ENCODE measurements at places on chromosomes 16 and 17. TPM values are rescaled to one million over a fixed set of nuclear protein-coding genes. Genes with fewer than 3 reads are reported as not detected.

DNA sequence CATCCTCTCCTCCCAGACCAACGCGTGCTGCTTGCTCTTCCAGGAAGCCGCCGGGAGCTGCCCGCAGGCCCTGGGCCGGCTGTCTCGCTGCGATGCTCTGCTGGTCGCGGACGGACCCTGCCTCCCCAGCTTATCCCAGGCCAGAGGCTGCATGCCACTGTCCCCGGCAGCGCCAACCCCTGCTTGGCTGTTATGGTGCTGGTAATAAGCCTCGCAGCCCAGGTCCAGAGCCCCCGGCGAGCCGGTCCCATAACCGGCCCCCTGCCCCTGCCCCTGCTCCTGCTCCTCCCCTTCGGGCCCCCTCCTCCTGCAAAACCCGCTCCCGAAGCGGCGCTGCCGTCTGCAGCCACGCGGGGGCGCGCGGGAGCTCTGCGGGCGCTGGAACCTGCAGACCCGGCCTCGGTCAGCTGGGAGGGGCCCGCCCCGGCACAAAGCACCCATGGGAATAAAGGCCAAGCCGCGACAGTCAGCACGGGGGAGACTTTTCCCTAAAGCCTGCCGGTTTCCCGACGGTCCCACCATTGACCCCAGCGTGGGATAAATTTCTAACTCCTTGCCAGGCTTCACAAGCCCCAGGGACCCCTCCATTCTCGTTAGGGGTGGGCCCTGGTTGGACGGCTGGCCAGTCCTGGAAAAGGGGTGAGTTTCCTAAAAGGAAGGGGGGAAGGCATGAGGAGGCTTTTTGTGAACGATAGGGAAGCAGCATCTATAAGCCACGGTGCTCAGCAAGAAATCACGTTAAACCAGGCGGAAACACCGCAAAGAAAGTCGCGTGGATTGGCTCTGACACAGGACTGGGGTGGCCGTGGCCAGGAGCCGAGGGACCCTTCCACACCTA, 11.2 kb downstream of the ENPP7 start:
- DNase-seq = peak; percentile 67

DNA sequence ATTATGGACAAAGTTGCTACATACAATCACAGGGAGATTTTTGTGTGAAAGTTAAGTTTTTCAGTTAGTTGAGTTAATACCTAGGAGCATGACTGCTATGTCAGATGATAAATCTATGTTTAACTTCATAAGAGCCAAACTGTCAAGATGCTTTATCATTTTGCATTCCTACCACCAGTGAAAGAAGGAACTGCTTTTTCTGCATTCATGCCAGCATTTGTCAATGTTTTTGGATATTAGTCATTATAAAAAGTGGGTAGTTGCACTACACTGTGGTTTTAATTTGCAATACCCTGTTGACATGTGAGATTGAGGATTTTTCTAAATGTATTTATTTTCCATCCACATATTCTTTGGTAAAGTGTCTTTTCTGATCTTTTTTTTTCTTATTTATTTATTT, 434.0 kb upstream of the MON1B start:
- no peak for DNase-seq

DNA sequence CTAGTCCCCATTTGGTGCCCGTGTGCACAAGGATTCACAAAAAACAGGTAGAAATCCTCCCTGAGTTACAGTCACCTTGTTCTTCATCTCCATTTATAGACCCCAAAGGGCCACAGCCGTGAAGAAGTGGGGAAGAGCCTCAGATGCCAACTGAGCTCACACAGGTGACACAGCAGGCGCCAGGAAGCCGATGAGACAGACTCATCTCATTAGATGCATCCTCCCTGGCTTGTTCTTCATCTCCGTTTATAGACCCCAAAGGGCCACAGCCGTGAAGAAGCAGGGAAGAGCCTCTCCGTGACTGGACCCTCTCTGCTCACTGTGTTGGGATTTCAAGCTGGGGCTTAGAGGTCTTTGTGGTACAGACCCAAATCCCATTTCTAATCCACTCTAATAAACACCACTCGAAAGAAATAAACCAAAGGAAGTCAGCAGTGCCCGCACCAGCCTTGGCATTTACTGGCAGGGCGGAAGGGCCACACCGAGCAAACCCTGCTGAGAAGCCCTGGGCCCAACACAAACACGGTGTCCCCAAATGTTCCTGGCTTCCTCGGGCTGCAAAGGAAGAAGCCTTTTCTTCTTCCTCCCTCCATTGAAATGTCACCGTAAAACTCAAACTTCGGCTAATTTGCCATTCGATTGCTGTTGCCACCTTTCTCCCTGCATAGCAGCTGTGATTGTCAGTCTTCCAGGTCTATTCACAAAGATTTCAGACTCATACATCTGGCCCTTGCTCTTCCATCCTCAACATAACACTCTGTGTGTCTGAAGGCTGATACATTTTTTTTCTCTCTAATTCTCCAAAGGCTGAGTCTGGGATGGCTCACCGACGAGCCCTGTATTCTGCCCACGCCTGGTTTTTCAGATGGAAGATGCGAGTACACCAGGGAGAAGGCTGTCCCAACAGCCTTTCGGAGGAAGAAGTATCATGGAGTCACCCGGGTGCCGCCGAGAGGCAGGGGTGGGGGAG, 44.9 kb upstream of the DOC2B start:
- no peak for DNase-seq

GRCh38 chr16:21638573-21638975, 13.8 kb downstream of the IGSF6 start:
- DNase-seq = no peak

DNA sequence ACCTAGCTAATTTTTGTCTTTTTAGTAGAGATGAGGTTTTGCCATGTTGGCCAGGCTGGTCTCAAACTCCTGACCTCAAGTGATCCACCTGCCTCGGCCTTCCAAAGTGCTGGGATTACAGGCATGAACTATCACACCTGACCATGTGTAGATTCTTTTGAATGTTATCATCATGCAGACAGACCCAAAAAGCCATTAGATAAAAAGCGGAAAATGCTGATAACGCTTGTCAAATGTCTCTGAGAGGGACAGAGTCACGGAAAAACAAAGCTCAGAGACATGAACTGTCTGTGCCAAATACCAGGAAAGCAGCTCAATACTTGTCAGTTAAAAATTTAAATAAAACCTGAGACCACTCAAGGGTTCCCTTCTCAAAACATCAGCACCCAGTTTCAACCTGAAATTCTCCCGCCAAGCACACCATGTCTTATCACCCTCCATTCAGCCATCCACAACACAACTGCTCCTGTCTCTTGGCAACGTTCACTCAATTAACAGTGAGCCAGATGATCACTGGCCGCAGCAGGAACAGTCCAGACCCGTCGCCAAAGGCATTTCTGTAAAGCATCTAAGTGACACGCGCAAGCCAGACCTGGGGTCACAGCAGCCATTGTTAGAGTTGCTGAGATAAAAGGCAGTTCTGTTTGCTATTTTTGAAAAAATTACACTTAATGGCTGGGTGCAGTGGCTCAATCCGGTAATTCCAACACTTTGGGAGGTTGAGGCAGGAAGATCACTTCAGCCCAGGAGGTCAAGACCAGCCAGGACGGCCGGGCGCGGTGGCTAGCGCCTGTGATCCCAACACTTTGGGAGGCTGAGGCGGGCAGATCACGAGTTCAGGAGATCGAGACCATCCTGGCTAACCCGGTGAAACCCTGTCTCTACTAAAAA, 29.7 kb downstream of the FANCA start:
- DNase-seq = no peak

DNA sequence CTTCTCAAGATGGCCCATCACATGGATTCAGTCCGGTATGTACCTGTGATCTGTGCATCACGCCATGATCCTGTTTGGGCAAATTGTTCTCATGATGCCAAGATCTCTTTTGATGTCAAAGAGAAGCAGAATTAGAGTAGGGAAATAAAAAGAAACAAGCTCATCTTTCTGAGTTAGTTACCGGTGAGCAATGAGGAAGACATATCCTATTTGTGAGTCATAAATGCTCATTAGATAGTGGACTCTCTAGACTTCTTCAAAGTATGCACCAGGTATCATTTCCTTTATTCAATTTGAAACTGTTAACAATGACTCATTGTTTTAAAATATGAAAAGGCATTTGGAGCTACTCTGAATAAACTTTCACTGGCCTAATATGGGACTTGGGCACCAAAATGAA, 8.0 kb upstream of the KRTAP4-12 start:
- DNase-seq = no peak

DNA sequence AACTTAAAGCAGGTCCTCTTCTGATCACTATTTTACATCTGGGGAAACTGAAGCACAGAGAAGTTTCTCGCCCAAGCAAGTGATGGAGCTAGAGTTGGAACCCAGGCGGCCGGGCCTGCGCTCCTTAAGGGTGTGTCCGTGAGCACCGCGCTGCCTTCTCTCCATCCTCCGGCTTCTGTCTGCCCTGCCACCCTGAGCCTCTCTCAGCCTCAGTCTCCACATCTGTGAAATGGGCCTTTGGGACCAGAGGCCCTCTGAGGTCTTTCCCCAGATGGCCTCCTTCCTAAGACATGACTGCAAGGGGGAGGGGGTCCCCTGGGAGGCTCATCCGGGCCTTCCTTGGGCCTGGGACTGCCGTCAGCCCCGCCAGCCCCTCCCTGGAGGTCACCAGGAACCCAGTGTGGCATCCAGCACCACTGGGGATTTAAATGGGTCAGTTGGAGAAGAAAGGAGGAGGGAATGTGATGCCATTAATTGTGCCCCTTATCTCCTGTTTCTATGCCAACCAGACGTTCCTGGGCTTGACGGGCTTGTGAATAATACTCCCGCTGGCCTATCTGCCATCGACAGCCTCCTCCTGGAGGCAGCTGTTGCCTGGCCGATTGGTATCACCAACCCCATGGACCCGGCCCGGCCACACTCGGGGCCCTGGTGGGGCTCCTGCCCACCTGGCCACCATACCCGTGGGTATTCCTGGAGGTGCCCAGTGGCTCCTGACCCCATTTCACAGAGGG, 5.1 kb downstream of the ZFPM1 start:
- no peak for DNase-seq

DNA sequence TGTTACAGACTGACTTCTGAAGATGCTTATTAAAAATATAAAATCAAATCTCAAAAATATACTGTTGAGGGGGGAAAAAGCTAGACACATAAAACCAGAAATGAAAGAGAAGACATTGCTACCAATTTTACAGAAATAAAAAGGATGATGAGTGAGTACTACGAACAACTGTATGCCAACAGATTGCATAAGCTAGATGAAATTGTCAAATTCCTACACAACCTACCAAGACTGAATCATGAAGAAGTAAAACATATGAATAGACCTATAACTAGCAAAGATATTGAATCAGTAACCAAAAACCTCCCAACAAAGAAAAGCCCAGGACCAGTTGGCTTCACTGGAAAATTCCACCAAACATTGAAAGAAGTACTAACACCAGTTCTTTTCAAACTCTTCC, 3.5 kb upstream of the CAPNS2 start:
- no peak for DNase-seq

DNA sequence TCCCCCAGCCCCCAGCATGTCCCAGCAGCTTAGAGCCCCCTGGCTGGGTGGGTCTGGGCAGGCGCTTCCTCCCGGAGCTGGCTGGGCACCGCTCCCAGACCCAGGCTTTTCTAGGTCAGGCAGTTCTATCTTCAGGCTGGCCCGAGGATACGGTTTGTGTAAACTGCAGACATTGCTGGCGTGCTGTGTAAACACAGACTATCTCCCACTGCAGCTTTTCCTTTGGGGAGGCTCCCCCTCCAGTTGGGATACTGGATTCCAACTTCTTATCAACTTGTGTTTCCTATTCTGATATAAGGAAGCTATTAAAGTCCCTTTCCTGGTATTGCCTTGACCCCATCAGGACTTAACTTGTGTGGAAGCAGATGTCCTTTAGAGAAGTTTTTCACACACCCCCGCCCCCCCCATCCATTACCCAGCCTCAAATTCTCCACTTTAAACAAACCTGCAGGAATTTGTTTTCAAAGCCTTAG, 18.3 kb upstream of the GNA13 start:
- no peak for DNase-seq

DNA sequence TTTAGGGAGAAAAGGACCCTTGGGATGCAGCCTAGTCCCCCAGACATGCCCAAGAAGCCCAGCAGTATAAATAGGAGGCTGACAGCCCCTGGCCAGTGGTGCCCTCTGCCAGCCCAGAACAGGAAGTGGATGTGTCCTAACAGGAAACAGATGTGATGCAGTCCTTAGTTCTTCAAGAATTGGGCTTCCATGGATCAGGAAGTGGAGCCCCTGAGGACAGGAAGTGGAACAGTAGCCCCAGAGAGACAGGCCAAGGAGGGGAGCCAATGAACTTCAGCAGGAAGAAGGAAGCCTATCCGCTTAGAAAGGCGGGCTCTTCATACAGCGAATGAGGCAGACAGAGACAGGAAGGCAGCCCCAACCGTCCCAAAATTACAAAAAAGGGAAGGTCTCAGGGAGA, 7.2 kb downstream of the CTF1 start:
- DNase-seq = no peak

DNA sequence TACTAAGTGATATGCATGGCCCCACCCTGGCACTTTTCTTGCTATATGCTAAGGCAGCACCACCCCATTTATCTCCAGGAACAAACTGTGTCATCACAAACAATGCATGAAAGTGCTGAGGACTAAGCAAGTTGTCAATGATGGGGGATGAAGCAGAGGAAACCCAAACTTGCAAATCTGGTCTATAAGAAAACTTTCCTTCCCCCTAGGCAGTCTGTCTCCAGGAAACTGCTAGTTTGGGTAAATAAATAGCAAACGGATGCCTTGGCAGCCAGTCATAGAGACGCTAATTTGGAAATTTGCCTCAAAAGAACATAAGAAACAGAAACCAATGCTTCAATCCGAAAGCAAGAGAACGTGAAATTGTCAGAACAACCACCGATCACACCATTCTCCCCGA, 5.6 kb upstream of the HSBP1 start:
- no peak for DNase-seq

DNA sequence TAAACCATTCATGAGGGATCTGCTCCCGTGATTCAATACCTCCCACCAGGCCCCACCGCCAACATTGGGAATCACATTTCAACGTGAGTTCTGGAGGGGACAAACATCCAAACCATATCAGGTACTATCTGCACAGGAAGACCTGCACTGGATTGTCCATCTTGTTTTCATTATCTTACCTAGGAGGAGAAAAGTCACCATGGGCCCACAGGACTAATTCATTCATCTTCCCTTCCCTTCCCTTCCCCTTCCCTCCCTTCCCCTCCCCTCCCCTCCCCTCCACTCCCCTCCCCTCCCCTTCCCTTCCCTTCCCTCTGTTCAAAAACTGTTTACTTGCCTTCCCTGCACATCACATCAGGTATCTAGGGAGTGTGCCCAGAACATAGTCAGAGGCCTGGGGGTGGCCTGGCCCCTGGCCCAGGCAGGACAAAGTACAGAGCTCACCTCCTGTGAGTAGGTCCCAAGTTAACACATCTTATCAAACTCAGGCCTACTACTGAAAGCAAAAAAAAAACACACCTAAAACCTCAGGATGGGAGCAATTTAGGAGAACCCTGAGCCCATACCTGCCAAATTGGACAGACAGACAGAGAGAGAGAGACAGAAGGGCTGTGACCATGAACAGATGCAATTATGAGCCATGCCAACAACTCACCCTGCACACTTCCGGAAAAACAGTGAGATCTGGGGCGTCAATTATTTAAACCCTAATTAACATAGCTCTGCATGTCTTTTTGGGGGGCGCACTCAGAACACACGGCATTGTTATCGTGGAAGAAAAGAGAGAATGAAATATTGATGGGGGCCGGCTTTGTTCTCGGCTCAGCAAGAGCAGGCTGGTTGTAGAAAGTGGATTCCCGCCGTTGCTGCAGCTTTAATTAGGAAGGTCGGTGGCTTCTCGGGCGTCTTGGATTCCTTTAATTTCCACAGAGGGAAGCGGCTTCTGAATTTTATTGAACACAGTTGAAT, 151.2 kb downstream of the IRX5 start:
- no peak for DNase-seq

- no peak for DNase-seq
Observed at GRCh38 chr17:77741109-77741508, 217.4 kb upstream of the TNRC6C start.

FBXO39 gene
- 0.11 TPM for total RNA-seq

CCL7 gene
- not detected for total RNA-seq

MFAP4 gene
- not detected for total RNA-seq

SKAP1 gene
- 60.5 TPM for total RNA-seq
